RWPE1 (cell line): ENCODE measurements at places on chromosomes 16 and 17.

- DNase-seq: no peak
These were observed 32.9 kb downstream of the SRCIN1 start for GRCh38 chr17:38572669-38573365.

DNA sequence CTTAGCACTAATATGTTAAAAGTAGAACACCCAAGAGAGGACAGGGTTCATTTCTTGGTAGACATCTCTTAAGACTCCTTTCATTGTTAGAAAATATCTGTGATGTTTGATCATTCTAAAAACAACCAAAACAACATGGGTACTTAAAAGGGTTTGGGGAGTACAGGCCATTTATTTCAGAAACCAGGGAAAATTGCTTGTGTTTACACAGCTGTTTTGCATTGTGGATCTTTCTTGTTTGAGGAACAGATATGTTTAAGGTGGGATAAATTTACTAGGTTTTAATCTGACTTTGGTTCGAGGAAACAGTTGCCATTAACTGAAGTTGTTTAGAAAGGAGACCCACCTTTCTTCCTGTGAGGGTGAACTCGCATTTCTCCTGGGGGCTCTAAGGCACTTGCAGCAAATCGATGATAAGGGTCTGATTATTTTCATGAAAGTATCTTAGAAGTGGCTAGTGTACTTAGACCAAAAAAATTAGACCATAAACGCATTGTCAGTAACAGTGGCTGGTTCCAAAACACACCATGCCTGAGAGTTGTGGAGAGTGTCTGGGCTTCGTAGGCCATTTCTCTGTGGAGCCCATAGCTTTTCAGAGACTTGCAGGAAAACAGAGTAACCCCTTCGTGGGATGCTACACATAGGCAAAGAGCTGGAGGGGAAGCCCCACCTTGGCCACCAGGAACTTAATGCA, 17.6 kb downstream of the CLUAP1 start:
- DNase-seq: no peak

GRCh38 chr16:19008245-19009169, 24.8 kb downstream of the TMC7 start:
- DNase-seq: peak; percentile 57

GRCh38 chr17:27565874-27566670, 64.9 kb upstream of the LGALS9 start:
- DNase-seq: no peak

DNA sequence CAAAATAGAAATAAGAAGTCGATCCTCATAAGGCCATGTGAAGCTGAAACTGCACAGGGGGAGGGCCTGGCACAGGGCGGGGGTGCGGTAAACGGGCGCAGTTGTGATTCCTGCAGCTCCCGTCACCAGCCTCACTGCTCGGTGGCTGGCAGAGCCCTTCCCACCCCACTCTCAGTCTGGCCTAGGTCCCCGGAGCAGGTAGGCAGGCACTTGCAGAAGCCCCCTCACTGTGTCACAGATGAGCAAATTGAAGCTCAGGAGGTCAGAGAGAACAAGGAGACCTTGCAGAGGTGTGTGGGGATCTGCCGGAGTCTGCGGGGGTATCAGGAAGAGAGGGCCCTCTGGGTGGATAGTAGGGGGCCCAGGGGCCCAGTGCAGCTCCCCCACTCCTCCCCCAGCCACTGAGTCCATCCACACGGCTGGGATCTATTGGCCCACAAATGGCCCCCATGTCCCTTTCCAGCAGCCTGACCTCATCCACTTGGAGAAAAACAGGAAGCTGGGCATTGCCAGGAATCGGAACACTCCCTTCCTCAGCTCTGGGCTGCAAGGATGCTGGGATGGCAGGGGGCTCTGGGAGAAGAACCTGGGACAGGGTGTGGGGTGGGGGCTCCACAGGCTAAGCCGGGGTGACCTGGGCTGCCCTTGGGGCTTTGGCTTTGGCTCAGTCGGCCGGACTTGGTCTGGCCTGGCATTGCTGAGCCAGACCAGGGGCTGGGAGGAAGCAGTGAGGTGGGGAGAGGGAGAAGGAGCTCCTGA, 21.4 kb upstream of the MAP3K14 start:
- DNase-seq: no peak

GRCh38 chr16:58026139-58026704, 668 bp downstream of the MMP15 start:
- peak; percentile 45 for DNase-seq

DNA sequence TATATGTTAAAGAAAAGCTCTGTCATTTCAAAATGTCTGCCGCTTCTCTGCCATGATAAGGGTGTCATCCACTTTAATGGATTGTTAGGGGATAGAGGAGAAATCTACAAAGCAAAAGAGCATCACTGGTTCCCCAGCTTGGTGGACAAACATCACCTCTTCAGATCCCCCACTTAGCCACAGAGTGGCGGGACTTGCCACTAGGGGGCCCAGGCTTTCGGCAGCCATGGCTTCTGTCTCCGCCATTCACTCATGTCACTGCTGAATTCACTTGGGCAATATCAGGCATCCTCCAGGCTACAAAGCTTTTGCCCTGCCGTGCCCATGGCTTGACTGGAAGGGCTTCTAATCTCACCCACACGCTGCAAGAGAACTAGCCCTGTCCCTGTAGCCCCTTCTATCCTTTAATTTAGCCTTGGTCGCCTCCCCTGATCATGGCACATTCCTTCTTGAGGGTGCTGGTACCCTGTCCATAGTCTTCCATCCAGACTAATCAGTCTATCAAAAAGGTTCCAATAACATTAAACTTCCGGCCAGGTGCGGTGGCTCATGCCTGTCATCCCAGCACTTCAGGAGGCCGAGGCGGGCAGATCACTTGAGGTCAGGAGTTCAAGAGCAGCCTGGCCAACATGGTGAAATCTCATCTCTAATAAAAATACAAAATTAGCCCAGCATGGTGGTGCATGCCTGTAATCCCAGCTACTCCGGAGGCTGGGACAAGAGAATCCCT, 34.7 kb downstream of the SBK1 start:
- DNase-seq: peak; percentile 46

DNA sequence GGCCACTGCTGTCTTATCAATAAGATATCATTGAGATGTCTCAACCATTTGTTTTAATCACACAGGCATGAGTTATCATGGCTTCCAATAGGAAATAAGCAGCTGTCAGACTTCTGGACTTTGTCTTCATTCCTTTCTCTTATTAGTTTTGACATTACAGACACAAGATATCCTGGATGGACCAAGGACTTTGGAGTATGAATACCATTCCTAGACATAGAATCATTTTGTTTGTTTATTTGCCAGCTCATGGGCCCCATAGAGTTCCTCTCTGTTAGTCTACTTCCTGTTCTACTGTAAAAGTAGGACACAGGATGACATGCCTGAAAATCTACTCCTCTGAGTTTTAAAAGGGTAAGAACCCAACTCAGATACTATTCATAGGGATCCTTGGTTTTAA, 77.7 kb upstream of the KCNJ16 start:
- DNase-seq: no peak

- DNase-seq: no peak
These were observed 96.0 kb downstream of the YPEL2 start for GRCh38 chr17:59427425-59427921.

- DNase-seq: no peak
These were observed 102.7 kb upstream of the NOL11 start for GRCh38 chr17:67615011-67615561.

GRCh38 chr16:68397710-68398201, 50.6 kb downstream of the SMPD3 start:
- no peak for DNase-seq

GRCh38 chr16:49844359-49844758, 11.6 kb downstream of the ZNF423 start:
- DNase-seq: no peak

- no peak for DNase-seq
These were observed 40.9 kb downstream of the FBXL20 start for GRCh38 chr17:39360537-39360936.

- peak; percentile 22 for DNase-seq
These were observed 188.2 kb downstream of the FTO start for GRCh38 chr16:53892155-53892554.

GRCh38 chr17:44602390-44602789, 45.1 kb downstream of the FZD2 start:
- no peak for DNase-seq

DNA sequence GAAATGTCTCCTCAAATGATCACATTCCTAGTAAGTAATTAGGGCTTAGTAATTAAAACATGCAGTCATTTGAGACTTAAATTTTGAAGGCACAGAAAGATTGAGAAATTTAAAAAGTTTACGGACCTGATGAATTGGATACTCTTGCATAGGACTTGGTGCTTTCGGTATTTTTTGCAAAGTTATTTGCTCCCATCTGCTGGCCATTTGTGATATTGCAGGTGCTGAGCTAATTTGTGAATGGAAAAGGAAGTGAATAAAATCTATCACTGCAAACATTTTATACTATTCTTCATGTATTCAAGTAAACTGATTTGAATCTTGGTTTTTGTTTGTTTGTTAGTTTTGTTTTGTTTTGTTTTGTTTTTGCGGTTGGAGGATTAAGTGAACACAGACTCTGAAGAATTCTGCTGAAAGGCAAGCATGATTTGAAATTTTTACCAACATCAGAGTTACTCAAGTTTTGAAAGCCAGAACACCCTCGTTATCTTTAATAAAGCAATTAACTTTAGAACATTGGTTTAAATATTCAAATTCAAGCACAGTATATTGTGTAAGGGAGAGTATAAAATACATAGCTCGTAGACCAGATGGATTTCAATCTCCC, 689.5 kb upstream of the RBFOX1 start:
- peak; percentile 18 for DNase-seq

DNA sequence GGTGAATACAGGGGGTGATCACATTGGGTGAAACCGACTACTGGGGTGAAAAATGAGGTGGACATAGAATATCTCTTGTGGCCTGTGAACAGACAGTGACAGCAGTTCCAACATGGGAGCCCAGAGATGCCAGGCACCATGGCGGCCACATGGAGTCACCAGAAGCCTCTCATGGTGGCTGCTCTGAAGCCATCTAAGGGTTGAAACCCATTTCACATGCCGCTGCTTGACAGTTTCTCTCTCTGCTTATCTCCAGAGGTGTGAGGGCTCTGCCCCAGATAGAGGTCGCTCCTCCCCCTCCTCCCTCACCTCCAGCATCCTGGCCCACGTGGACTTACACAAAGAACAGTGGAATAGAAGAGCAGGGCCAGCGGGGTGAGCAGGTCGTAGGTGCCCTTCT, 37.9 kb upstream of the PIK3R6 start:
- no peak for DNase-seq

GRCh38 chr17:71405101-71405500, 715.7 kb upstream of the SOX9 start:
- DNase-seq: peak; percentile 89

- no peak for DNase-seq
These were observed 628 bp downstream of the GALK1 start for GRCh38 chr17:75764417-75764710.

- DNase-seq: no peak
These were observed 10.4 kb downstream of the DCUN1D3 start for GRCh38 chr16:20889625-20890275.

GRCh38 chr17:79947351-79948031, 88.2 kb downstream of the TBC1D16 start:
- peak; percentile 60 for DNase-seq

DNA sequence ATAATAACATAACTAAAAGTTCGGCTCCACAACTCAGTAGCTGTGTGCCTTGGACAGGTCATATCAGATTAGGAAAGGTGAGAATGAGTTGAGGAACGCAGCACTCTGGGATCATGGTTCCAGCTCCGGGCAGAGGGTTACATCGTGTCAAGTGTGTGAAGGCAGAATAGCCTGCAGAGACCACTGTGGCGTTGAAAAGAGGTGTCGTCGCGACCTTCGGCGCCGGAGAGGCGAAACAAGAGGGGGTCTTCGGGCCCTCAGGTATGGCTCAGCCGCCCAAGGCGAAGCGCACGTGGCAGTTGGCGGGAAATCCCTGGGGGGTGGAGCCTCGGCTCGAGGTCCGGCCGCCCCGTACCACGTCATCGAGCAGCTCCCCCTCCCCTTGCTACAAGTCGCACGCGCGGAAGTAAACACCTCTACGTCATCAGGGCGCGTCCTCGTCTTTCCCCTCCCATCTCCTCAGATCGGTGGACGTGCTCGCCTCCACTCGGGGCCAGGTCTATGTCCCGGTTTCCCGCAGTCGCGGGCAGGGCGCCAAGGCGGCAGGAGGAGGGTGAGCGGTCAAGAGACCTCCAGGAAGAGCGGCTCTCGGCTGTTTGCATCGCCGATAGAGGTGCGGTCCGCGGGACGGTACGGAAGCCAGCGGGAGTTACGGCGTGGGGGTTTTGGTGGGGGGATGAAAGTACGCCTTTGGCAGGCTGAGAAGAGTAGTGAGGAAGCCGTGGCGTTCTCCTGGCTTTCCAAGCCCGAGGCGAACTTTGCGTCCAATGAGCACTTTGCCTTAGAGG, at the start of gene DHX40:
Gene DHX40 (plus strand): TSS at position 440 of the 788 bp plus-strand sequence. CDS start 62 bp downstream, at position 502.
- peak; percentile 96 for DNase-seq
